Activated CD8-positive, alpha-beta memory T cell treated with anti-CD3 and anti-CD28 coated beads, Interleukin-2, amount 10 ng/mL, durations not matched to agents 7 days and 5 days (primary cell): ENCODE measurements at places on chromosomes 2 and 18.

DNA sequence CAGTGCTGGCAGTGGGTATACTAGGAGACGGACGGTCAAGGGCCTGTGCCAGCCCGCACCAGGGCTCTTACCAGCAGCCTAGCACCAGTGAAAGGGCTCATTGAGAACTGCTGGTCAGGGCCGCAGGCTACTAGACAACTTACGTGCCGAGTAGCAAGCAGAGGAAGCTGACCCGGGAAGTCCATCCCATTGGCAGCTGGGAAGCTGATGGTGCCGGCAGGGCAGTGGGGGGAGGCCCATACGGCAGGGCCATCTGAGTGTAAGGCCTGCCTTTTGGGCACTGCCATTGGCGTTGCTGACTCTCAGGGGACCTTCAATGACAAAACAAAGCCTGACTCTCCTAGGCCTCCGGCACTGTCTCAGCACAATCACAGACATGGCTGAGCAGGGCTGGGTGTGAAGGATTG lies 20.6 kb downstream of the EFR3B start:
- DNase-seq, result no peak
- no peak overlapping the region for H3K4me3 ChIP-seq
- H3K4me1 ChIP-seq, result no peaks in the 10 kb centered on the region
- no peak overlapping the region for H3K27ac ChIP-seq
- no peaks in the 10 kb centered on the region for H3K27me3 ChIP-seq

- H3K4me3 ChIP-seq, result no peak overlapping the region
- peaks cover 7% of the 10 kb centered on the region for H3K27me3 ChIP-seq
- peaks cover 7% of the 10 kb centered on the region for H3K36me3 ChIP-seq
- no peak for DNase-seq
Observed at GRCh38 chr2:130949954-130950353, 113.2 kb downstream of the ARHGEF4 start.

DNA sequence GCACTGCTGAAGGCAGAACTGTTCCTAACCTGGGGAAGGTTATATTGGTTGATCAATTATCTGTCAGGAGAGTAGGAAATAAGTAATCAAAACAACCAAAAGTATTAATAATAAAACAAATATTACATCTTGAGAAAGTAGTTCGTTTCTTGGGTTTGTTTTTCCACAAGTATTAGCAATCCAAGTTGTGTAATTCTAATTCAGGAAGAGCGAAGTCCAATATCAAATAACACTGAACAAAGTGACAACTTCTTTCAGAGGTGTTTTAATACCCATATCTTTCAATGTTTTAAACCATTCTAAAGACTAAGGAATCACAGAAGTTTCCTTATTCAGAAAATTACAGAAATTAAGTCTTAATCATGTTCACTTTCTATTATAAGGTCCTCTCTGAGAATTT lies 34.6 kb upstream of the NFU1 start:
- no peak overlapping the region for H3K27ac ChIP-seq
- DNase-seq, result no peak
- peaks cover 36% of the 10 kb centered on the region for H3K36me3 ChIP-seq
- H3K4me3 ChIP-seq, result no peak overlapping the region
- no peaks in the 10 kb centered on the region for H3K27me3 ChIP-seq

- H3K36me3 ChIP-seq, result peaks cover 52% of the 10 kb centered on the region
- peaks cover 45% of the 10 kb centered on the region for H3K4me1 ChIP-seq
- peak overlapping the region; percentile 91 for H3K27ac ChIP-seq
- H3K27me3 ChIP-seq, result no peaks in the 10 kb centered on the region
- peak overlapping the region; percentile 94 for H3K4me3 ChIP-seq
Observed at GRCh38 chr2:27218614-27219013, 1.4 kb downstream of the CAD start.

DNA sequence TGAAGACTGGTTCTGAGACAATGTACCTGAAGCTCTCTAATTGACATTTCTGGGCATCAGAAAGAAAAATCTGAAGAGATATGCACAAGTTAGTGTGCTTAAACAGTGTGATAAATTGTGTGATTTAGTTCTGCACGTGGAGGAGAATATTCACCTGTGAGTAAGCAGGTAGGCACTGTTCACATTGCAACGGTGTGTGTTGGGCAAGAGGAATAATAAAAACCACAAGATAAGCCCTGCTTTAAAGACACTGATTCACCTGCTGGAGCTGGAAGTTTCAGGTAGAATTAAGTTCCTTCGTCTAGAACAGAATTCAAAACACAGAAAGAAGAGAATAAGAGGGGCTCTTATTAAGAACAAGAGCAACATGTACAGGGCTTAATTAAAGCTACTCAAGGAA lies 864.3 kb upstream of the SOX11 start:
- H3K36me3 ChIP-seq, result no peaks in the 10 kb centered on the region
- H3K4me3 ChIP-seq, result no peak overlapping the region
- no peaks in the 10 kb centered on the region for H3K4me1 ChIP-seq
- H3K27ac ChIP-seq, result no peak overlapping the region

DNA sequence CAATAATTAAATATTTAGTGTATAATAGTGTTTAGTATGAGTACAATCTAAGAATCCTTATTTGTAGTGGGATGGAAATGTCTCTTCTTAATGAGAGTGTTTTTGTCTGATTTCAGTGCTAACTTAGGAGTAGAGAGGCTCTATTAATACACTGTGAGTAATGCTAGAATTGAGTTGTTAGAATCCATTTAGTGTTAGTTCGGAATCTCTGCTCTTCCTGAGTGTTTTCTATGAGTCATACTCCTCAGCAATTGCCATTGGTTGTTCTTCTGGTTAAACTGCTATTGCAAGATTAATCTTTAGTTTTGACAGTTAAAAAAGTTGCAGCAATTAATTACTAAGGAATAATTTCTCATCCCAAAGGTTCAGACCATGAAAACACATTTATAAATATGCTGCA lies 828.6 kb upstream of the POU3F3 start:
- no peak overlapping the region for H3K27ac ChIP-seq
- no peak overlapping the region for H3K4me3 ChIP-seq
- H3K4me1 ChIP-seq, result no peaks in the 10 kb centered on the region
- no peaks in the 10 kb centered on the region for H3K27me3 ChIP-seq
- no peaks in the 10 kb centered on the region for H3K36me3 ChIP-seq

GRCh38 chr2:184971546-184972068 lies 373.3 kb downstream of the ZNF804A start:
- H3K27ac ChIP-seq, result no peak overlapping the region
- no peak overlapping the region for H3K4me3 ChIP-seq
- H3K36me3 ChIP-seq, result no peaks in the 10 kb centered on the region
- H3K27me3 ChIP-seq, result no peaks in the 10 kb centered on the region
